ENCODE measurements at places on chromosomes 7 and 10.
A peak's percentile ranks its signal among the peaks of the same experiment; 100 is the strongest.

DNA sequence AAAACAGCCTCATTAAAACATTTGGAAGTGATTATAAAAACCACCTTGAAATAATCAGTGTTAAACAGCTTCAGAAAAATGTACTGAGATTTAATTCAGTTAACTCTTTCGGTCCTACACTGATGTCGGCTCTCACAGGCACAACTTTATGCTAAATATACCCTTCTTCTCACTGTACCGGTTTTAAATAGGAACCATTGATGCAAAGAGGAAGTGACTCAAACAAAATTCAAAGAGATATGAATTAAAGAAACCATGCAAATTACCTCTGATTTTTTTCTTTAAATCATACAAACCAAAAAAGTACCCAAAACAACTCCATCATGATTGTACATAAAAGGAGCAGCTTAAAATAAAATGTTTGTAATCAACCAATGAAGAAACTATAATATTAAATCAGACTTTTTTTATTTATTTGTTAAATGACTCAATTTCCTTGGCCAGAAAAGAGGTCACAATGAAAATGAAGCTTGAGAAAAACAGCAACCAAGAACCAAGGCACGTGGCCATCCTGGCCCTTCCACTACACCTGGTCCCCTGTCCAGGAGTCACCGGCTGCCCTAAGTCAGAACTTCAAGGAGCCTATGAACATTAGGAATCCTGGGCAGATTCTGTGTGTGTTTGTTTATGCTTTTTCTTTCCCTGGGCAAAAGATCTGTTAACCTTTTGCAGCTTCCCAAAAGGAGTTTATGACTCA is 73.0 kb upstream of the CABCOCO1 start:
- peak; percentile 78 for DNase-seq

DNA sequence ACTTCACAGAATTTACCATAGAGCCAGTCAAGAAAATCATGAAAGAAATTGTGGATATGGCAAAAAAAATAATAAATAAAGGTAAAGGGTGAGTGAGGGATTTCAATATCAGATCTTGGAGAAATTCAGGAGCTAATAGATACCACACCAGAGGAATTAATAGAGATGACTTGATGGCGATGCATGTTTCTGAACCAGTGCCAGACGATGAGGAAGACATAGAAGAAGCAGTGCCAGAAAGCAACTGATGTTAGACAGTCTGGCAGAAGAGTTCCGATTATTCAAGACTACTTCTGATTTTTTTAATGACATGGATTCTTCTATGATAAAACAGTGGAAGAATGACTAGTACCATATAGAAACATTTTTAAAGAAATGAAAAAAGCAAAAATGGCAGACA is 314.7 kb downstream of the BICC1 start:
- no peak for DNase-seq

DNA sequence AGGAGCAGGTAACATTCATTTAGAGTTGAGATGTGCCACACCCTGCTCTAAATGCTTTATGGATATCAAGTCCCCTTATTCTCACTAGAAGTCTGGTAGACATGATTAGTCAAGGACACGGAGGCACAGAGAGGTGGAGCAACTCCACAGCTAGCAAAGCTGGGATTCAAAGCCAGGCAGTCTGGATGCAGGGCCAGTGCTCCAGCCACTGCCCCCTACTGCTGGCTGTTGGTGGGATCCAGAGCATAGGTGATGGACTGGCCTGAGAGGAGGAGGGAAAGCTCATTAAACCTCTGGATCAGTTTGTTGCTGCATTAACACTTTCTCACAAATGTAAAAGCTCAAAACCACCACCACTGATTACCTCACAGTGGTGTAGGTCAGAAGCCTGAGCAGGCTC is 22.6 kb upstream of the KBTBD2 start:
- DNase-seq = no peak

- no peak for DNase-seq
Observed at GRCh38 chr7:31186202-31186601, 134.1 kb downstream of the ADCYAP1R1 start.

DNA sequence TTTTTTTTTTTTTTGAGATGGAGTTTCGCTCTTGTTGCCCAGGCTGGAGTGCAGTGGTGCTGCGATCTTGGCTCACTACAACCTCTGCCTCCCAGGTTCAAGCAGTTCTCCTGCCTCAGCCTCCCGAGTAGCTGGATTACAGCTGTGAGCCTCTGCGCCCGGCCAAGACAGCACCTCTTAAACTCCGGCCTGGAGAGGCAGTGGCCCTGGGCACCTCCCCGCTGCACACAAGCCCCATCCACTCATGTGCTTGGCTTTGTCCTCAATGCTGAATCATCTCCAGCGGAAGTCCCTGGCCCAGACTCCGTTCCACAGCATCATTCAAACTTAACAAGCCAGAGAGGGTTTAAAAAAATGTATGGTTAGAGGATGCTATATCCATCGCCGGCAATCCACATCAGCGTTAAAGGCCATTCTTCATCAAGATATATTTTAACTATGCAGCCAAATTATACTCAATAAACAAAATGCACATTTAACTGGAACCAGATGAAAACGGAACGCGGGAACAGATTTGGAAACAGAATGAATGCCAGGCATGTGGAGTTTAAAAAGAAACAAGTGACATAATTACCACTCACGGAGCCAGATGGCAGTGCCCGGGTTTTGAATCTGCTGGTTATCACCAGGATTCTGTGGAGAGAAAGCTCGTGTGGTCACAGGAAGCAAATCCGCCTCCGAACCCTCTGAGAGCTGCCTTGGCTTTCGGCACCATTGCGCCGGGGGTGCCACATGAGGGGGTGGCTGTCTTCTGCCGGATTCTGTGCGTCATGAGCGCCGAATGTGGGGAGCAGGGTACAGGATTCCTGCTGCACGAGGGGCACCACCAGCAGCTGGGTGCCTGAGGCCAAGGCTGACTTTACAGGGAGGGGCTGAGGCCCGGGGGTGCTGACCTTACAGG is 45.6 kb upstream of the CFAP46 start:
- no peak for DNase-seq

DNA sequence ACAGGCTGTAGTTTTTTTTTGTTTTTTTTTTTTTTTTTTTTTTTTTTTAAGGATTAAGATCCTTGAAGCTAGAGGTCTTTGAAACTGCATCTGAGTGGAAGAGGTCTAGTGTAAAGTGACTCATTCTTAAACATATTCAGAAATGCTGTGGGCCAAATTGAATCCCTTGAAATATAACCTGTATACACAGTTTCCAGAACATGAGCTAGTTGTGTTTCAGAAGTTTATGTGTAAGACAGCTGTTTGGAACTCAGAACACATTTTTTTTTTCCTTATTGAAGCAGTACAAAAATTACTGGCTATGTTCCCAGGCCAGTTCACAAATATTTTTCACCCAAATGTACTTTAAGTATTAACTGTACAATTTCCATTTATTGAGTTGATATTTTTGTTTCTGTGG is 67.9 kb downstream of the PPP1R9A start:
- peak; percentile 8 for DNase-seq

DNA sequence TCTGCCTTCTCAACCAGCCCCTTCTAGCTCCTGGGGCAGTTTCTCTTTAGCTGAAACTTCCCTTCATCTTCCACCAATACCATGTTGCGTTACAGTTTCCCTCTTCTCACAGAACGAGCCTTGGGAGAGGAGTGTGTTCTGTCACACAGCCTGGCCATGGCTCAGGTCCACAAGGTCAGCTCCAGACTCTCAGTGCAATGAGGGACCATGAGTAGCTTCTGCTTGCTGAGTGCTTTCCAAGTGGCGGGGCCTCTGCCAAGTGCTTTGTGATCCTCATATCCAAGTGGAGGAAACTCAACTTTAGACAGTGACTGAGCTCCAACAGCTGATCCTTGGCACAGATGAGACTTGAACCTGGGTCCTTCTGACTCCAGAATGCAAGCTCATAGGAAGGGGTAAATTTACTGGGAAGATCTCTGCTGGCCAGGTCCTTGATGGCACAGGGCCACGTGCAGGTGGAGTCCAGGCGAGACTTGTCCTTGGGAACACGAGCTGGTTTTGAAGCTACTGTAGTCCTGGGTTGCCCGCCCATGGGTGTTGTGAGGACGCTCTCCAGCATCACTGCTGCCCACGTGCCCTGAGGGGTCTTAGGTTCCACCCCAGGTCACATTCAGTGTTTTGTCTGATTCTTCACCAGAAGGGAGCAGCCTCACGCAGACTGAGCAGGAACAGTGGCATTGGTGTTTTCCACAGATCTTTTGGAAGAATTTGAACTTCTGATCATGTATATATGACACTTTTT is 238.0 kb downstream of the EBF3 start:
- no peak for DNase-seq

- DNase-seq = peak; percentile 21
Observed at GRCh38 chr10:70272925-70273316, 10.9 kb downstream of the NPFFR1 start.

GRCh38 chr10:5079836-5080235 is 14.4 kb upstream of the AKR1C3 start:
- DNase-seq = no peak

DNA sequence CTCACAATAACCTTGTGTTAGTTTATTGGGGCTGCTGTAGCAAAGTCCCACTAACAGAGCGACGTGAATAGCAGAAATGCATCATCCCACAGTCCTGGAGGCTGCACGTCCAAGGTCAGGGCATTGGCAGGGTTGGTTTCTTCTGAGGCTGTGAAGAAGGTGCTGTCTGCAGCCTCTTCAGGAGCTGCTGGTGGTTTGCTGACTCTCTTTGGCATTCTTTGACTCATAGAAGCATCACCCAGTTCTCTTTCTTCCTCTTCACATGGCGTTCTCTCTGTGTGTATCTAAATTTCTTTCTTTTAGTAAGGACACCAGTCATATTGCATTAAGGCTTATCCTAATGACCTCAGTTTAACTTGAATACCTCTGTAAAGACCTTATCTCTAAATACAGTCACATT is 428.4 kb upstream of the KLF6 start:
- no peak for DNase-seq

GRCh38 chr10:68212721-68213352 is 19.1 kb downstream of the ATOH7 start:
- peak; percentile 39 for DNase-seq

DNA sequence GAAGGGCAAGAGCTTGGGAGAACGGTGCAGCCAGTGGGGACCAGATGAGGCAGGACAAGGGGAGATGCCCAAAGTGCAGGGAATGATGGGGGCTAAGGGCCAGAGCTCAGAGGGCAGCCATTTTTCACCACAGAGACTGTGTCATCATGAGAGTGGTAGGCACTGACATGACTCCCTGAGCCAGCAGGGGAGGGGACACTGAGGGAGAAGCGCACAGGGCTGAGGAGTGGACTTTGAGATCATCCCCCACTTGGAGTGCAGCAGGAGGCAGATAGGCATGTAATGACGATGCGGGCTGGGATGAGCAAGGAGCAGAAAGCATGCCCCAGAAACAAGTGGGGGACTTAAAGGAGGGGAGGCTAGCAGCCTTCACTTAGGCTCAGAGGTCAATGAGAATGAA is 5.2 kb upstream of the SMKR1 start:
- no peak for DNase-seq

DNA sequence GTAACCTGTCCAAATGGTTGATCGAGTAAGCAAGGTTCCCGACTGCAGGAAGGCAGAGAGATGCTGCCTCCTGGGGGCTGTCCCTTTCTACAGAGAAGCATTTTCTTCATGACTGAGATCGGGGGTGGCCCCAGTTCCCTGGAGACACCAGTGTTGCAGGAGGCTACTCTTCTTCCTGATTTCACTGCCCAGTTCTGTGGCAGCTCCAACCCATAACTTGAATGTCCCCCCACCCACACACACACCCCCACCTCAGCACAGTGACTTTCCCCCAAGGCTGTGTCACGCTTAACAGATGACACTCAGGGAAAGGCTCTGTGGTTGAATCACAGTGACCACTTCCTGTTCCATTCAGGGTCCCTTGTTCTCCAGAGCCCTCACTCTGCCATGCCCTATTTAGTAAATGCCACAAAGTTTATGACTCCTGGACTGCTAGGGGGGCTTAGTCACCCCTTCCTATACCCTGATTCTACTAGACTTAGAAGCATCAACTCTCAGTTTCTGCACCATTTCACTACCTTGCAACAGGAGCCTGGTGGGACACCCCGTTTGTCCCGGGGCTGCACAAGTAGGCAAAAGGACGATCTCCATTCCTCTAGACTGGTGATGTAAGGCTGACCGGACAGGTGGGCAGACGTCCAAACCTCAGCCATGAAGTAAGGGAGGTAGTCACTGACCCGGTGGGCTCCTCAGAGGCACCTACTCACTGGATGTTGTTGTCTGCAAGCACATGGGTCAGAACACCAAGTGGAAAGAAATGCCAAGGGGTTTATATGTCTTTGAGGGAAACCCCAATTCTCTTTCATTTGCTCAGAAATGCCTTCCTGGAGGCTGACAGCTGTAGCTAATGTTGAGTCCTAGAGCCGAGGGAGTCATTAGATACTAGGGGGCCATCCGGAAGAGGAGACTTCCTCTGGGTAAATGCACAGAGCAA is 31.3 kb upstream of the SMC3 start:
- DNase-seq = peak; percentile 44

GRCh38 chr7:33750177-33750576 is 155.2 kb upstream of the BMPER start:
- DNase-seq = no peak

- no peak for DNase-seq
Observed at GRCh38 chr7:129917934-129918333, 34.8 kb downstream of the UBE2H start.

DNA sequence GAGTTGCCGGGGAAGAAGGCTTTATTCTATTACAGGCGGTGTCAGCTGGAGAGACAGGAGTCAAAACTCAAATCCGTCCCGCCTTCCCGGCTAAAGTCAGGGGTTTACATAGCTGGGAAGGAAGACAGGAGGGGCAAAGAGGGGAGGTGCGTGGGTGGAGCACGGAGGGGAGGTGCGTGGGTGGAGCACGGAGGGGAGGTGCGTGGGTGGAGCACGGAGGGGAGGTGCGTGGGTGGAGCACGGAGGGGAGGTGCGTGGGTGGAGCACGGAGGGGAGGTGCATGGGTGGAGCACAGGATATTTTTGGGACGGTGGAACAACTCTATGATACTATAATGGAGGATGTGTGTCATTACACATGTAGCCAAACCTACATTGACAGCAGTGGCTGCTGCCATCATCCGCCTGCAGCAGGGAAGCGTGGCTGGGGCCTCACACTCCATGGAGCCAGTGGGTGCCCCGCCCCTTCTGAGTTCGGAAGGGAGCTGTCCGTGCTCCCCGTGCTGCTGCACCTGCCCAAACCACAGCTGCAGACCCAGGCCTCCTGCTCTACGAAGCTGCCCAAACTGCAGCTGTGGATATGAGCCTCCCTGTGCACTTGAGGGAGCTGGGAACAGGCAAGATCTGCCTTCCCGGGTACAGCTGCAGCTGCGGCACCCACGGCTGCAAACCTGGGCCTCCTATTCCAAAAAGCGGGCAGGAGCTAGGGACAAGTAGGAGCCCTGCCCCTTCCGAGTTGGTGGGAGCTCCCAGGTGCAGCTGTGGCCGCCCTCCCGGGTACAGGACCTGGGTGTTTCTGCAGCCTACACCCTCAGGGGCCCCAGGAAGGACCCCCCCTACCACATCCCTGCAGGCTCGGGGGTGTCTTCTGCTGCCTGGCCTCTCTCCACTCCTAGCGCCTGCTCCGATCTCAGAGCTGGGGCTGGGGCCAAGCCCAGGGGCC is 119.4 kb downstream of the DYNC2I1 start:
- no peak for DNase-seq

GRCh38 chr10:78974617-78975317 is 94.0 kb upstream of the ZMIZ1 start:
- peak; percentile 94 for DNase-seq

GRCh38 chr7:30745261-30745941 is 6.5 kb upstream of the INMT start:
- no peak for DNase-seq
